SW 1271 (cell line): ENCODE measurements at places on chromosomes 5 and 9.

- no peak for DNase-seq
Observed at GRCh38 chr9:130946766-130947617, 7.9 kb upstream of the FIBCD1 start.

DNA sequence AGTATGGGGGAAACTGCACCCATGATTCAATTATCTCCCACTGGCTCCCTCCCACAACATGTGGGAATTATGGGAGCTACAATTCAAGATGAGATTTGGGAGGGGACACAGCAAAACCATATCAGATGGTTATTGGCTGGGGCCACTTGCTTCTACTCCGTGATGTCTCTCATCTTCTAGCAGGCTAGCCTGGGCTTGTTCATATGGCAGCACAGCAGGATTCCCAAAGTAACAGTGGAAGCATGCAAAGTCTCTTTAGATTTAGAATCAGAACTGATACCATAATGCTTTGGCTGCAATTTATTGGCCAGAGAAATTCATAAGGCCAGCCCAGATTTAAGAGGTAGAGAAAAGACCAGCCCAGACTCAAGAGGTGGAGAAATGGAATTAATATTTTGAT lies 126.2 kb downstream of the PTTG1 start:
- no peak for DNase-seq

- DNase-seq = peak; percentile 89
Observed at GRCh38 chr9:96686638-96687335, 31.7 kb upstream of the PRXL2C start.

DNA sequence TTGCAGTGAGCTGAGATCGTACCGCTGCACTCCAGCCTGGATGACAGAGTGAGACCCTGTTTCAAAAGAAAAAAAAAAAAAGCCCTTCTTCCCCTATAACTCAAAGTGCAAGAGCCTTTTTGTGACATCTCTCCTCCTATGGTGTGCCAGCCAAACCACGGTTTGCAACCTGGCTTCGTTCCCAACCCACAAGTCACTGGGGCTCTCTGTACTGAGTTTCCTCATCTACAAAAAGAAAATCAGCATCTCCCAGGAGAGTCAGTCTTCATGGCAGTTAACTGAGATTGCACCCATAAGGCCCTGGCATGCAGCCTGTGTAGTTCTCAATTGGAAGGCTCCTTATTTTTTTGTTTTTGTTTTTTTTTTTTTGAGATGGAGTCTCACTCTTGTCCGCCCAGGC lies 14.8 kb downstream of the ODF2 start:
- DNase-seq = no peak

DNA sequence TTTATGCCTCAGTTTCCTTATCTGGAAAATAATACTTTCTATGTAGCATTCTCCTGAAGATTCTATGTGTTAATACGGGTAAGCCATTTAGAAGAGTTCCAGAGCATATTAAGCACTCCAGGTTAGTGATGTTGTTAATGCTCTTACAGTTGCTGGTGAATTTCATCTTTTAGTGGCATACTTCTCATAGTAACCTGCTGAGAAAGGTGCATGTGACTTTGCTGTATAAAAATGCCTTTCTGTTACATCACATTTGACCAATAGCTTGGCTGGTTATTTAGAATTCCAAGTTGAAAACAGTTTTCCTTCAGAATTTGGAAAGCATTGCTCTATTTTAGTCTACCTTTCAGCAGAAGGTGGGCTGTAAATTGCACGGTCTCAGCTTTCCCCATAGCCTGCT lies 27.2 kb downstream of the GCNT1 start:
- no peak for DNase-seq

DNA sequence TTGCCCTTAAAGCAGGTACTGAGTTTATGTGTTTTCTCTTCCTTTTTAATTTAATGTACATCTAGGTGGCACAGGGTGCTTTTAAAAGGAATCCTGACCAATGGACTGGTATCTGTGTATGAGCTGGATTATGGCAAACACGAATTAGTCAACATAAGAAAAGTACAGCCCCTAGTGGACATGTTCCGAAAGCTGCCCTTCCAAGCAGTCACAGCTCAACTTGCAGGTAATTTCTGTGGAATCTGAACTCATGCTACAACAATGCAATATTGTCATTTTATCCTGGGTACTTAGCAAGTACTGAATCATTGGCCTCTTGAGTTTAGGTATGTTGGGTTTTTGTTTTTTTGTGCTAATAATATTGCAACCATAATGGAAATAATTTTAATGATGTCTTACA lies 14.4 kb upstream of the TMOD1 start:
- DNase-seq = peak; percentile 35

DNA sequence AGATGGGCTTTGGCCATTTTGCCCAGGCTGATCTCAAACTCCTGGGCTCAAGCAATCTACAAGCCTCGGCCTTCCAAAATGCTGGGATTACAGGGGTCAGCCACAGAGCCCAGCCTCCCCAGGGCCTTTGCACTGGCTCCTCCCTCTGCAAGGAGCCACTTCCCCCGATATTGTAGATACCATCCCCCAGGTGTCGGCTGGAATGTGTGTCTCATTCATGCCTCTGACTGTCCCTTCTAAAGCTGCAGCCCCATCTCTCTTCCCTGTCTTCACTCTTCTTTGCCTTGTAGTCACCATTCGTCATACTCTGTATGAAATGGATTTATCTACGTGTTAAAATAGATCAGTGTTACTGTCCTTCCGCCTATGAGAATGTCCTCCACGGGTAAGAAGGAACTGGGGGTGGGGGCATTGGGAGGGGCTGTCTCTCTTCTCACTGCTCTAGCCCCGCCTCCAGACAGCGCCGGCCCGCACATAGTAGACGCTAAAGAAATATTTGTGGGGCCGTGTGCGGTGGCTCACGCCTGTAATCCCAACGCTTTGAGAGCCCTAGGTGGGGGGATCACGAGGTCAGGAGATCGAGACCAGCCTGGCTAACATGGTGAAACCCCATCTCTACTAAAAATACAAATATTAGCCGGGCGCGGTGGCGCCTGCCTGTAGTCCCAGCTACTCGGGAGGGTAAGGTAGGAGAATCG lies 68.5 kb downstream of the LMX1B start:
- no peak for DNase-seq

DNA sequence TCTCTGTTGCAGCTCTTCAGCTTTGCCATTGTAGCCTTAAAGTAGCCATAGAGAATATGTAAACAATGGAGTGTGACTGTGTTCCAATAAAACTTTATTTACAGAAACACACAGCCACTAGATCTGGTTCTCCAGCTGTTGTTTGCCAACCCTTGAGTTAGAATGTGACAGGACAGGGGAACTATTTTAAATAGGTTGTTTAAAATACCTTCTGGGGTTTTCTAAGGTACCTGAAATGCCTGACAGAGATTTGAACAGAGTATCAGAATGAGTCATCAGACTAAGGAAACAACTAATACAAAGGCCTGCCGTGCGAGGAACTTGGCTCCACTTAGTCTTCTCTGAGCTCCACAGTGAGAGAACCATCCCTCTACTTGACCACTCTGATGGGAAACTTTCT lies 85.4 kb downstream of the HSD17B4 start:
- DNase-seq = no peak

DNA sequence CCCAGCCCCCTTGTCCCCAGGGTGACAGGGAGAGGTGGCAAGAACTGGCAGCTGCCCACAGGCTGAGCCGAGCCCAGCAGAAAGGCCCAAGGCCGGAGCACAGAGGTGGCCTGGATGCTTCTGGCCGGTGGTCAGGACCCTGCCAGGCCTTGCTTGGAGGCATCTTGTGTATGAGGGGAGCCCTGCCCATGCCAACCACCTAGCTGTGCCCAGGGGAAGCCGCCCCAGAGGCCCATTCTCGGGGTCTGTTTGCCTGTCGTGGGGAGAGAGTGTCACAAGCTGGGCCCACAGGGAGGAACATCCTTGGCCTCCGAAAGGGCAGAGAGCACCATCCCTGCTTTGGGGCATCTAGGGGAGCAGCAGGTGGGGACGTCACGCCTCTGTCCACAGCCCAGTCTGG lies 10.0 kb downstream of the NKD2 start:
- DNase-seq = no peak

DNA sequence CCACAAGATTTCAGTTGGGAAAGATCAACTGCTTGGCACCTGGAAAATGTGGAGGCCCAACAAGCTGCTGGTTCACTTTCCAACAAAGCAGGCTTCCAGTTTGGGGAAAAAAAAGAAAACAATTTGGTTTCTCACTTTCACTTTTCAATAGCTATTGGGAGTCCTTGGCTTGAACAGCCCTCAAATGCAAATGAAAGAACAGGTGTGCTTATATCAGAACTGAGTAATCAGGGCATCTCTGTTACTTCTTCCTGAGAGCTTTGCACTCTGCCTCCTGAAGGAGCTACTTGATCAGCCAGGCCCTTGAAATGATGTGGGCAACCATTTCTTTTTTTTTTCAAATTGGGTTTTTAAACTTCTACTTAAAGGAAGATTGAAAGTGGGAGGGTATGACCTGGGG lies 73.5 kb downstream of the MFAP3 start:
- DNase-seq = no peak

DNA sequence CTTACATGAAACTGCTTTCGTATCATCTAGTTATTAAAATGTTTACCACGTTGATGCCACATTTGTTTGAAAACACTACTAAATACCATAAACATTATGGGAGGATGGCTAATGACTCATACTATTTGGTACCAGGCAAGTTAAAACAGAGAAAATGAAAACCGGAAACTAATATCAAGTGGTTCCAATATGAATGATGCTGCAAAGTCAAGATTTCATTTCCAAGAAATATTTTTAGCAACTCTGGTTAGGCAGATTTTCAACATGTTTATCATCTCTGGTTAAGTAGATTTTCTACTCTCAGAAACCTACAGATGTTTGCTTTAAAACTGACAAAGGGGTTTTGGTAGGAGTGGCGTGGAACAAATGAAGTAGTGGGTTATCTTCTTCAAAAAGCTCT lies 4.9 kb upstream of the F2R start:
- no peak for DNase-seq

GRCh38 chr5:155278532-155278931 lies 265.0 kb downstream of the KIF4B start:
- DNase-seq = no peak

DNA sequence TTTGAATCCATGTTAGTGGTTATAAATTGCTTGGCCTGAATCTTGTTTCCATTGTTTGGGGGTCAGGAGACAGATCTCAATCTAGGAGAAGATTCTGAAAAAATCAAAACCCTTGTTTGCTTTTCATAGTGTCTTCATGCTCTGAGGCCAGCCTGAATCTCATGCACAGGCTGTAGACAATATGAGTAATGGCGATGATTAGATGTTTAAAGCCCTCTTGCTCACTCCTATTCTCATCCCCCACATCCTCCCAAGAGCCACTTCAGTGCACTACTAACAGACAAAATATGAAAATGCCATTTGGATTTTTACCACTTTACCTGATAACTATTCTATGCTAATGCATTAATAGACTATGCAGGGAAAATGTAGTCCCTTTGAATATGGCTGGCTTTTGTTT lies 129.4 kb downstream of the NUDT12 start:
- DNase-seq = no peak

GRCh38 chr5:109844148-109844547 lies 154.4 kb downstream of the MAN2A1 start:
- DNase-seq = no peak

DNA sequence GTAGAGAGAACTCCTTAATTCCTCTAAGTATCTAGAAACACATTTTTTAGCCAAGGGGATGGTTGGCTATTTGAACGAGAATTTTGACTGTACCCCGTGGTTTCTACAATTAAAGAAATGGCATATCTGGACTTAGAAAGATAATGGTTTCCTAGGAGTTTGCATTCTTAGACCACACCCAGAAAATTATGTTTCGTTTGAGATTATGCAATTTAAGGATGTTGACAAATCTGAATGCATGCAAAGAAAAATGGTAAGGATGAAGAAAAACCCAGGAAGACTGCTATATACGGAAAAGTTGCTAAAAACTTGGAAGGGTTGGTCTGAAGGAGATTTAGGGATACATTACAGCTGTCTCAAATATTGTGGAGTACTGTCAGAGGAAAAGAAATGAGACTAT lies 538.5 kb upstream of the WWC1 start:
- DNase-seq = no peak

GRCh38 chr9:74681906-74682305 lies 184.8 kb downstream of the RORB start:
- no peak for DNase-seq

- no peak for DNase-seq
Observed at GRCh38 chr5:62685221-62685620, 106.6 kb downstream of the LRRC70 start.

DNA sequence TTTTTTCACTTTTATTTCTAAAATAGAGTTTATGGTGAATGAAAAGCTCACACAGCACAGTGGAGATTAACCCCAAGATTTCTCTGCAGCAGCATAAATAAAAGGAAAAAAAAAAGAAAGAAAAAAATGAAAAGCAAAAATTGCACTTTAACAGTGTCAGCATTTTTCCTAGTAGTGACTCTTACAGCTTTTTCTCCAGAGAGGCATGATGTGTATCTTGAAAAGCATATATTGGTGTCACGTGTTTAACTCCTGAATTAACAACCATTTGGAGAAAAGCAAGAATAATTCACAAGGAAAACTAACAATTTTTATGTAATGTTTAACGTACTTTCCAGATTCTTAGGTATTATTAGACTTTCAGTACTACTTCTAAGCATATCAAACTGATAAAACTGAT lies 67.9 kb downstream of the ADGRV1 start:
- DNase-seq = no peak
